Coronary artery (tissue), 2 donors: ENCODE measurements at places on chromosomes 4 and X.
A peak's percentile ranks its signal among the peaks of the same experiment; 100 is the strongest.

- no peak for DNase-seq
Observed at GRCh38 chrX:36422368-36422767, 502.8 kb downstream of the CFAP47 start.

DNA sequence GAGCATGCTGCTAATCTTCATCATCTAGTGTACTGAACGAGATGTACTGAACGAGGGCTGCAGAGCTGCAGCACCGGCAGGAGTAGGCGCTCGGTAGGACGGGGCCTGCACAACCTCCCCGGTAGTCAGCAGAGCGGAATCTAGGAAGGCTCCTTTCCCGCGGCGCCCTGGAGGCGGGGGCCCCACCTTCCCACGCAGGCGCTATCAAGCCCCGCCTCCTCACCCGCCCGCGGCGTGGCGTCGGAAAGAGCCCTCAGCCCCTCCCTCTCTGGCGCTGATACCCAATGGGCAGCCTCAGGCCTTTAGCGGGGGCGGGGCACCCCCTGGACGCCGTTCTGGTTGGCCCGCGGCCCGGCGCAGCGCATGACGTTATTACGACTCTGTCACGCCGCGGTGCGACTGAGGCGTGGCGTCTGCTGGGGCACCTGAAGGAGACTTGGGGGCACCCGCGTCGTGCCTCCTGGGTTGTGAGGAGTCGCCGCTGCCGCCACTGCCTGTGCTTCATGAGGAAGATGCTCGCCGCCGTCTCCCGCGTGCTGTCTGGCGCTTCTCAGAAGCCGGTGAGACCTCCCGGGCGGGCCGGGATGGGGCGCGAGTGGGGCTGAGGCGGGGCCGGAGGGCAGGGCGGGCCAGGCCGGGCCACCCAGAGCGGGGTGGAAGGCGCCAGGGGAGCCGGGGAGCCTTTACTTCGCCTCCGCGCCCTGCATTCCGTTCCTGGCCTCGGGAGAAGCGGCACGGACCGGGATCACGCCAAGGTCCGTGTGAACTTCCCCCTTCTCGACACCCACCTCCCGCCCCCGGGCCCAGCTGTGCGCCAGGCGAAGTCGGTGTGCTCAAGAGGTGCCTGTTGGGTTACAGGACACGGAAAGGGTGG, at the start of gene PDHA1:
PDHA1 (plus strand) TSS at position 393 of the 874 bp plus-strand sequence; CDS start at position 504, 111 bp downstream.
- peak; percentile 92 for DNase-seq

- DNase-seq: no peak
Observed at GRCh38 chr4:181503687-181504390, 739.4 kb upstream of the TENM3 start.

DNA sequence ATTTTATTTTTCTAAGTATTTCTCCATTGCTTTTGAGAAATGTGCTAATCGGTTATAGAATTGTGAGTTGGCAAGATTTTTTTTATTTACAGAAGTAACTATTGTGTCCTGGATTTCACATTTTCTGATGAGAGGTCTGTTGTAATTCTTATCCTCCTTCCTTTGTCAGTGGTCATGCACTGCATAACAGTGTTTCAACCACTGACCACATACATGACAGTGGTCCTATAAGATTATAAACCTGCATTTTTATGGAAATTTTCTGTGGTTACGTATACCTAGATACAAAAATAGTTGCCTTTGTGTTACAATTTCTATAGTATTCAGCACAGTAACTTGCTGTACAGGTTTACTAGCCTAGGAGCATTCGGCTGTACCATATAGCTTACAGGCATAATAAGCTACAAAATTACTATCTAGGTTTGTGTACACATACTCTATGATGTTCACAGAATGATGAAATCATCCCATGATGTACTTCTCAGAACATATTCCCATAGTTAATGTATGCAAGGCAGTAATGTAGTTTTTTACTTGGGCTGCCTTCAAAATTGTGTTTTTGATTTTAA, 47.8 kb downstream of the APELA start:
- no peak for DNase-seq

DNA sequence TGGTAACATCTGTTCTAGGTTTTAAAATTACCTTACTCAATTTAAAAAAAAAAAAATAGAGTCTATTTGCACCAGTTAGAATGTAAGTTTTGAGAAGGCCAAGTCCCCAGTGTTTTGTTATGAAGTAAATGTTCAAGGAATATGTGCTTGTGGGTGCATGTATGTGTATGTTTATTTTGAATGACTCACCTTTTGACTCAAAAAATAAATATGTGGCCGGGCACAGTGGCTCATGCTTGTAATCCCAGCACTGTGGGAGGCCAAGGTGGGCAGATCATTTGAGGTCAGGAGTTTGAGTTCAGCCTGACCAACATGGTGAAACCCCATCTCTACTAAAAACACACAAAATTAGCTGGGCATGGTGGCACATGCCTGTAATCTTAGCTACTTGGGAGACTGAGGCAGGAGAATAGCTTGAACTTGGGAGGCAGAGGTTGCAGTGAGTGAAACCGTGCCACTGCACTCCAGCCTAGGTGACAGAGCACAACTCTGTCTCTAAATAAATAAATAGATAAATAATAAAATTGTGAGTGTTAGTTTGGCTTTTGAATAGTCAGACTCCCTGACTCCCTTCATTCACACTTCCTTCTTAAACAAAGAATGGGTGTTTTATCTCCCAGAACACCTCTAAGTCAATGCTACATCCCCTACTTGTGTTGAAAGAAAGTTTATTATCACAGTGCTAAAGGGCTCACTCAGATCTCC, 511.3 kb upstream of the PCDH7 start:
- DNase-seq: no peak

DNA sequence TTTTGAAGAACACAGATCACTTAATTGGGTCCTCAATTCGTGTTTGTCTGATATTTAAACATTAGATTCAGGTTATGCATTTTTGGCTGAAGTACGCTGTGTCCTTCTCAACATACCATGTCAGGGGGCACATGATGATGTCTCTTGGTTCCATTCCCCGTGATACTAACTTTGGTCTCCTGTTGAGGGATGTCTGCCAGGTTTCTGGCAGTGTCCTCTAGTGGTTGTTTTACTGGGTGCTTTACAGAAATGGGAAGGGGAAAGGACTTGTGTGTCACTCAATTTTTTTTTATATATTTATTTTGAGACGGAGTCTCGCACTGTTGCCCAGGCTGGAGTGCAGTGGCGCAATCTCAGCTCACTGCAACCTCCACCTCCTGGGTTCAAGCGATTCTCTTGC, 58.2 kb downstream of the WWC2 start:
- no peak for DNase-seq

GRCh38 chr4:126470862-126471261, 1156.1 kb downstream of the FAT4 start:
- DNase-seq: no peak

GRCh38 chr4:6058531-6059374, 40.5 kb upstream of the C4orf50 start:
- DNase-seq: no peak

DNA sequence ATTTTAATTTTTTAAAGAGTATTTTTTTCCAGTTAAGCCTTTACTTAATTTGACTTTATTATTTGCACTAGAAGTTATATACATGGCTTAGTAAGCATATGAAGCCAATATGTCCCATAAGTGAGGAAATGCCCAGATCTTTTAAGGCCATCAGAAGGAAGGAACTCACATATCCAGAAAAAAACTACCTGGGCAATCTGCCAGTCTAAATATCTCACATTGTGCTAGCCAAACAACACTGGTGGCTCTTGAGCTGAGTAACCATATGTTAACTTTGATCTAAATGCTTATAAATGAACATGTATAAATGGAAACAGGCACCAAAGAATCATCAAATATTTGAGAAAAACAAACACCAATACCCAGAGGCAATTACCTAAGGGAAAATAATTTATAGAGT, 138.6 kb upstream of the APOOL start:
- no peak for DNase-seq

- DNase-seq: no peak
Observed at GRCh38 chrX:121014826-121015225, 29.3 kb upstream of the CT47A1 start.

- DNase-seq: no peak
Observed at GRCh38 chr4:87174672-87175071, 45.7 kb downstream of the KLHL8 start.

GRCh38 chr4:7770224-7771050, 169.2 kb downstream of the AFAP1 start:
- DNase-seq: no peak

GRCh38 chr4:162151386-162151785, 12.4 kb downstream of the FSTL5 start:
- DNase-seq: no peak

DNA sequence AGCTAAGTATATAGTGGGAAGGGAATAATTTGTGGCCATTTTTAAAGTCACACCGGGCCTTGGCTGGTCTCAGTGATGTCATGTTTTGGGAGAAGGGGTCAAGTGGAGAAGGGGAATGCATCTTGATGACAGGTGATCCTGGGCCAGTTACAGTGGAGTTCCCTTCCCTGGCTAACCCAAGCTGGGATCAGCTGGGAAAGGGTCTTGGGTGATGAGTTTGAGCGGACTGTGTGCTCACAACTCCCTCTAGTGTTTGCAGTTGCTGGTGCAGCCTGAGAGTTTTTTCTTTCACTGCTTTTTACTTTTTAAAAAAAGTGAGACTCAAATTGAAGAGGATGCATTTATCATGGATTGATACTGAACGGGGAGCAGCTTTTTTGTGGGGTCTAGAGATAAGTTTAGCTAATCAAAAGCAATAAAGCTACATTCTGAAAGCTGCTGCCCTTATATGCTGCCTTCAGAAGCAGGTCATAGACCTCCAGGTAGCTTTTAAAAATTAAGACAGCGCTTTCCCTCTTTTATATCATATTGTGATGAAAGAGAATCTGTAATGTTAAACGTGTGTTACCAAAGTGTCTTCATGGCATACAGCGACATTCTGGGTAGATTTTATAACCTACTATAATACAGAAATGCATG, 164.7 kb downstream of the DCLK2 start:
- DNase-seq: no peak

DNA sequence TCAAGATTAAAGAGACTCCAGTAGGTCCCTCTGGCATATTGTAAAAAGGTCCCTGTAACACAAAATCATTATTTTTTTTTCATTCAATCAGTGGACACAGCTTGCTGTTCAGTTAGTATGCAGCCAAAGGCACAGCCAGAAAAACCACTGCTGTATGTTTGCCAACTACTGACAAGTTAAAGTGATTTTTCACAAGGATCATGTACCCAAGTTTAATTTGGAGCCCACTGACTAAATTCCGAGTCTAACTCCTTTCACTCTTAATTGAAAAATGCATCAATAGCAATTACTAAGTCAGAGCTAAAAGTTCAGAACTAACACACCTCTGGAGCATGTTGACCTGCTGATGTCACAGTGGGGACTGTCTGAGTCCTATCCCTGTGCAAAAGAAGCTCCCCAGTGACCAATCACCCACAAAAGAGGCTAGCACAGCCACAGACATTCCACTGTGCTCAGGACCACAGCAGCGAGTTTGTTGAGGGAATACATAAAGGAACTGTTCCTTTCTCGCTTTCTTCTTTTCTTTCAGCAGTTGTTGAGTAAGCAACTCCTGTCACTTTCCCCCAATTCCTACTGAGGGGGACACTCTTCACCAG, 60.4 kb downstream of the STX18 start:
- no peak for DNase-seq

- peak; percentile 78 for DNase-seq
Observed at GRCh38 chr4:183658362-183659028, 490 bp downstream of the RWDD4 start.

DNA sequence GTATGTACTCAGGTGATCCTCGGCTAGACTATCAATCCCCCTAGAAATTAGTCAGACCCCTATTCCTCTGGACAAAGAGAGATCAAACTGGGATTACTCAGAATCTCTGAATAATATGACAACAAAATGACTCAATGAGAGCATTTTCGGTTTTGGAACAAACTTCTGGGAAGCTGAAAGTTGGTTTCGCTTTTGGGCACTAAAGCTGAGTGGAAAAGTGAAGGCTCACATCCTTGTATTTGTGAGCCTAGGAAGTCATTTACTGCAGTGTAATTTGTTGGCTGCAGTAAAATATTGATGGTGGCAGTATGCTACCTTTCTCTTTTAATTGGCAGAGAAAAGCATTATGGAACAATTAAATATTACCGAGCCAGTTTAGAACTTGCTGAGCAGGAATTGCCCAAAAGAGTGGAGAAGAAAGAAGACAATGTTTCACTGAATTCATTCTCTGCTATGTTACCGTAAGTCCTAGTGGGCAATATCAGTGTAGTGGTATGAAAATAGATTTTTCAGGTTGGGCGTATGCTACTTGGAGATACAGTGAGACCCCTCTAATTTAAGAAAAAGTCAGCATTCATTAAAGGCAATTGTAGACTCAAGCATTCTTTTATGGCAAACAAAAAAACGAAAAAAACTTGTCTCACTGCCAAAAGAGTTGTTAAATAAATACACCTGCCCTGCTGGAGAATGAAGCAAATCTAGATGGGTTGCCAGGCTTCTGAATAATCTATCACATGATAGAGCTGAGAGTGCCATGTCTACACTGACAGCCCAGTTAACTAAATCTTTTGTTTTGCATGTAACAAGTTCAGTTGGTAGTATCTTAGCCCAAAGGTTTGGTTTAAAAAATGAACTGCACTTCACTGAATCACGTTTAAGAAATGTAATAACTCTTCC, 69.6 kb downstream of the AGTR2 start:
- no peak for DNase-seq
